Muscle of arm (tissue), 14 donors: ENCODE measurements at places on chromosomes 2 and 18.

- no peak for DNase-seq
These were observed 11.7 kb downstream of the CNDP1 start for GRCh38 chr18:74546007-74546406.

GRCh38 chr2:105519516-105519915 lies 120.7 kb upstream of the FHL2 start:
- DNase-seq, result no peak

DNA sequence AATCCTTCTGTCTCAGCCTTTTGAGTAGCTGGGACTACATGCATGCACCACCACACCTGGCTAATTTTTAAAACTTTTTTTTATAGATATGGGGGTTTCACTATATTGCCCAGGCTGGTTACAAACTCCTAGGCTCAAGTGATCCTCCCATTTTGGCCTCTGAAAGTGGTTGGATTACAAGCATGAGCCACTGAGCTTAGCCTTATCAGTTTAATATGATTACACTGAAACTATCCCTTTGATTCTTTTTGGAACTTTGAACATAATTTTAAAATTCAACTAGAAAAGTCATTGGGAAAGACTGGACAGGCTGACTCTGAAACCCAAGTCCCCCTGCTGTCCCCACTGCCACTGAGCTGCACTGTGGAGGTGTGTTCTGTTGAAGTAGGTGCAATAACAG lies 114.8 kb downstream of the ARL4C start:
- no peak for DNase-seq

DNA sequence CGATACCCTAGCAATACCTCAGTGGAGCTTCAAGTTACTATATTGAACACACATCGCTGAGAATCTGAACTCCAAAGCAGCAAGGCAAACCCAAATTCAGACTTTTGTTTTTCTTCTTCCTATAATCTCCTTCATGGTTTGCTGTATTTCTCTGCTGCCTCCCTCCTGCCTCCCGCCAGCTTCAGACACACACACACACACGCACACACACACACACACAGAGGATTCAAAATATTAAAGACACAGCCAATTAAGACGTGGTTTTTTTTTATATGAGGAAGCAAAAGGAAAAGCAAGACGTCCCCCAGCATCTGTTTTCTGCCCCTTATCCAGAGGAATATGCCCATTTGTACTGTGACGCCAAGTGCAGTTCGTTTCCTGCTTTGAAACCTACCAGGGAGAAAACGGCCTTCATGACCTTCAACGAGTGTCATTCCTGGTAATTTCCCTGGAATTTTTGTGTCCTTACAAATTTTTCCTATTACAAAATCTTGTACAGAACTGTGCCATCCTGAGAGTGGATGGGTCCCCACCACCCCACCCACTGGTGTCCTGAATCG lies 547.9 kb upstream of the ID2 start:
- no peak for DNase-seq

DNA sequence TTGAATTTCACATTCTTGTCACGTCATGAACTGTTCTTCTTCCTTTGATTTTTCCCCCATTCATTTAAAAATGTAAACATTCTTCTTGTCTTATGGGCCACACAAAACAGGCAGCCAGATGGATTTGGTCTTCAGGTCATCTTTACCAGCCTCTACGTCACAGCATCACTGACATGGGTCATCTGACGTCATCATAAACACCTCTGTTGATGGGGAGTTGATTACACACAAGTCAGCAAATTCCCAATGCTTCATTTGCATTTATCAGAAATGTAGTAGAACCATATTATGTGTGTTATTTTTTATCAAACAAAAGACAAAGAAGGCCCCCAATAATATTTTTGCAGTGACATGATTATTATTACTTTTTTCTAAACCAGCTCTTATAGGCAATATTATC lies 777.9 kb downstream of the DCC start:
- no peak for DNase-seq

- no peak for DNase-seq
These were observed 221.6 kb downstream of the CYP26B1 start for GRCh38 chr2:71926089-71926447.

GRCh38 chr2:67374949-67375348 lies 22.2 kb upstream of the ETAA1 start:
- no peak for DNase-seq
